ENCODE measurements at places on chromosomes 6 and 20. TPM values are rescaled to one million over a fixed set of nuclear protein-coding genes. Genes with fewer than 3 reads are reported as not detected.
A peak's percentile ranks its signal among the peaks of the same experiment; 100 is the strongest.

DNA sequence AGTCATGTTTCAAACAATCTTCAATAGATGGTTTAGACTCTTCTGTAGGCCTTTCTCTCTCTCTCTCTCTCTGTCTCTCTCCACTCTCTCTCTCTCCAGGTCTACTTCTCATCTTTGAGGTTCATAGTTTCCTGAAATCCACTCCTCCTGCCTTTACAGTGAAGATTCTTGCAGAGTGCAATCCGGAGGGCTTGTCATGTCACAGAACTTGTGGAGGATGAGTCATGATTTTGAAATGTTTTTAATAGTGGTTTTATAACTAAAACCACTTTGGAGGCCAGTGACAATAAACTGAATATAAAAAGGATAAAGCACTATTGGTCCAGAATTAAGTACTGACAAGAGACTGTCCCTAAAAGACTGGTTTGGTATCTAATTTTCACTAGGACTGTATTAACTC is 156.3 kb downstream of the KIF6 start:
- no peak for DNase-seq

- no peak for DNase-seq
Measured at GRCh38 chr6:68447112-68447511, 188.0 kb upstream of the ADGRB3 start.

DNA sequence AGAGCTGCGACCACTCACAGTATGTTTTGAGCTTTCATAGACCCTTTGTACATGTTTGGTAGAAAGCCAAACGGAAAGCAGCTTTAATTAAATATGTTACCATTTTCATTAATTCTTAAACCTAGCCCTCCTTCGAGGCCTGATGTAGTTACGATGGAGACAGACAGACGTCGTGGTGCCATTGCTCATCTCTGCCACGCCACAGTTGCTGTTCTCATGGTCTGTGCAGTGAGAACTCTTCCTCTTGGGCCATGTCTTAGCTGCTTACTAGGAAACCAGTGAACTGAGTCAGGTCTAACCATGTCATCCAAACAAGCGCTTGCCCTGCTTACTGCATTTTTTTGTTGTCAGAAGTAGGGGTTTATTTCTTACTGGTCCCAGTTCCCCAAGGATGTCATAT is 62.8 kb downstream of the SNX9 start:
- DNase-seq: no peak

GRCh38 chr20:38435555-38435939 is 419 bp upstream of the SNHG17 start:
- DNase-seq: no peak

DNA sequence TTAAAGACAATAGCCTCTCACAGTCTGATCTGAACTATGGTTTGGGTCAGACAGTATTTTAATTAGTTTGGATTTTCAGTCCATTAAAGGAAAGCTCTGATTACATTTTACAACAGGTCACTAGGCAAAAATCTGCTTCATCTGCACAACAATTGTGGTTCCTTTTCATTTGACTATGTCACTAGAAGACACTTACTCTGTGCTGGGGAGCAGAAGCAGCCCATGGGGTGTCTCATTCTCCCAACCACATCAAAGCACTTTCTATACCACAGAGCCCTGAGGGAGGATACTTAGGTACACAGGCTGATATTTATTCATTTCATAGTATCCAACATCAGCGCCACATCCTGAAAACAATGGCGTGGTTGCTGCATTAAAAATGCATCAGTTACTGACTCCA is 36.6 kb upstream of the HDAC2 start:
- no peak for DNase-seq

- DNase-seq: no peak
Measured at GRCh38 chr6:53862662-53863462, 68.1 kb downstream of the LRRC1 start.

- no peak for DNase-seq
Measured at GRCh38 chr6:82179415-82179814, 68.1 kb downstream of the IBTK start.

- no peak for DNase-seq
Measured at GRCh38 chr6:46796848-46797580, 3.8 kb downstream of the MEP1A start.

- DNase-seq: no peak
Measured at GRCh38 chr6:106097411-106098231, 11.5 kb downstream of the PRDM1 start.

- DNase-seq: no peak
Measured at GRCh38 chr6:72824833-72825232, 203.0 kb downstream of the KCNQ5 start.

DNA sequence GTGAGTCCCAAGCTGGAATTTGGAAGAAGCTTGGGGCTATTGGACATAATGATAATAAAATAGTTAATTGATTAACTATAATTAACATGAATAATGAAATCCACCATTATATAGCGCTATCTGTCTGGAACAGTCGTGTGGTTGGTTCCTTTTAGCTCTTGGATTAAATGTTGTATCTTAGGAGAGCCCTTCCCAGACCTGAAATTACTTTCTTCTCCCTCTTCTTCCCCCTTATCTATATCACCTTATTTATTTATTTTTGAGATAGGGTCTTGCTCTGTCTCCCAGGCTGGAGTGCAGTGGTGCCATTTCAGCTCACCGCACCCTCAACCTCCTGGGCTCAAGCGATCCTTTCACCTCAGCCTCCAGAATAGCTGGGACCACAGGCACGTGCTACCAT is 64.6 kb downstream of the NCOA3 start:
- no peak for DNase-seq

DNA sequence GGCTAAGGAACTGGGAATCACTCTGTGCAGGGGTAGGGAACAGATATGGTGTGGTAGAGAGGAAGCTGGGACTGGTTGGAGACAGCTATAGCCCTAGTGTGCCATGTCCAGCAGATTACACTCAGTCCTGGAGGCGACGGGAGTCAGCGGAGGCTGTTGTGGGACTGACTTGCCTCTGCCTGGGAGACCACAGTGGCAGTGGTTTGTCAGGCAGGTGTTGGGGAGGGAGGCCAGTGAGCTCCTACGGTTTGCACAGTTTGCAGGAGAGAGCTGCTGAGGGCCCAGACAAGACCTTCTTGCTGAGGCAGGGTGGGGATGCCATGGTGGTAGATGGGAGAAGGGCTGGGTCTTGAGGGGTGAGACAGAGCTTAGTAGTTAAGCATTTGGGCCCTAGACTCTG is 4.9 kb downstream of the PLCG1 start:
- no peak for DNase-seq

DNA sequence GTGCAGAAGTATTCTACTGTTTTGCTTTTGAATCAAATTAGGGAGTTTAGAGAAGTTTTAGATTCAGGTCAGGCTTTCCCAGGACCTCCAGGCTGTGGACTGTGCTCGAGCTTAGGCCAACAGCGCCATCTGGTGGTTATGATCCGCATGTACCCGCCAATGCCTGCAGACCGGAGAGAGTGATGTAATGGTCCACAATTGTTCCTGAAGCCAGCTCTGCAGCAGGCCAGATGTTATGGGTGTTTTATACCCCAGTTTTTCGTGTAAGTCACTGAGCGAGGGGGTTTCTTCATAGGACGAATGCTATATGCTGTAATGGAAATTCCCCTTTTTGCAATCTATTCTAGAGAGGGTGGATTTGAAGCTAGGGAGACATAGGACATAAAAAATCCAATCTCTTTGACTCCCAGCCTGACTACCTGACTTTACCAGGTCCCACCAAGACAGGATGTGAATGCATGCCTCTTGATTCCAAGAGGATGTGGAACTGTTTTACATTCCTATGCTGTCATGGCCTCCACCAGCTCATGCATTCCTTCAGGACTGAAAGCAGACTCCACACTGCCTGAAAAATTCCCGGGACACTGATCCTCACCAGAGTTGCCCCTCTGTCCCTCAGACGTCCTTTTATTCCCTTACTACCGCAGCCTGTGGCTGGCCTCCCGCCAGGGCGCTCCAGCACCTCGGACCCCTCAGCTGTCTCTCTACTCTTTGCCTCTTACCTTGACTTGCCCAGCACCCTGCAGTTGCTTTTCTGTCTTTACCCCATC is 41.2 kb upstream of the LY86 start:
- peak; percentile 86 for DNase-seq

DNA sequence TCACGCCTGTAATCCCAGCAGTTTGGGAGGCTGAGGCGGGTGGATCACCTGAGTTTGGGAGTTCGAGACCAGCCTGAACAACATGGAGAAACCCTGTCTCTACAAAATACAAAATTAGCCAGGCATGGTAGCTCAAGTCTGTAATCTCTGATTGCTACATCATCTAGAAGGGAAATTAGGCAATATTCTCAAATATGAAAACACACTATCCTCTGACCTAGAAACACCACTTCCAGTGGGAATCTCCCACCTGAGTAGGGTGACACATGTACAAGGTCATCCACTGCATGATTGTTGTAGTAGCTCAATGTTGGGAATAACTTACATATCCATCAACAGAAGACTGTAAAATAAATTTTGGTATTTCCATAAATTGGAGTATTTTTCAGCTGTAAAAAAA is 19.1 kb upstream of the SIRPD start:
- DNase-seq: no peak

DNA sequence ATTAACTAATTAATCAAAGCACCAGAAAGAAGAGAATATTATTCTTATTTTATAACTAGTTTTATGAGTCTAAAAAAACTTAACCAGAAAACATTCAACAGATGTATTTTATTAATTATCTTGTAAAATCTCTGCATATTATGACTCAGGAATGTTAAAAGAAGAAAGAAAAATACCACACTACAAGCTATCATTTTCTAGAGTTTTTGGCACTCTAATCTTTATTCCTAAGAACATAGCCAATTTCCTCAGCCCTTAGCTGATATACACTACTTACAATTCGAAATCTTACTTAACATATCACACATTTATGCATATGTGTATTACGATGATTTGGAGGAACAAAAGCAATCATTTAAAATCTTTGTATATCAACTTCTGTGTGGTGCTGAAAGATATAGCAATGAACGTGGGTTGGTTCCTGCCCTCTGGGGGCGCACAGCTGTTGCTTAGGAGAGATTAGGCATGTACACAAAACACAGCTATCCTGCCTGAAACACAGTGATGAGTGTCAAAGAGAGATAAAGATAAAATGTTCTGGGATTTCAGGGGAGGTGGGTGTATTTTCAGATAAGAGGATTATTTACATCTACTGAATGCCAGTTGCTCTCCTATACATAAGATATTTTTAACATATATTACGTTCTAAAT is 404.5 kb downstream of the SYNE1 start:
- DNase-seq: no peak

- peak; percentile 37 for DNase-seq
Measured at GRCh38 chr6:133553652-133554051, 312.5 kb downstream of the EYA4 start.

DNA sequence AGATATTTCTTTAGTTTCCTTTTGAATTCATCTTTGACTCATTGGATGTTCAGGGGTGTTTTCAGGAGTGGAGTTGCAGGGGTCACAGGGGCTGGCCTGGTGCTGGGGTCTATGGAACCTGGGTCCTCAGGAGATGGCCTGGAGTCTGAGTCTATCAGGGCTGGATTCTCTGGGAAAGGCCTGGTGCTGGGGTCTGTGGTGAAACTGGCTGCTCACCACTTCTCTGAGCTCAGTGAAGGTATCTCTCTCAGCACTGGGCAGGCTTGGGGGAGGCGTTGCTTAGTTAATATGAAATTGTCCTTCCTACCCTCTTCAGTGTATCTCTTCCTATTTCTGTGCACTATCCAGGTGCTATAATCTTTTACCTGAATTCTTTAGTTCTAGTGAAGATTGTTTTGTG is 83.1 kb upstream of the SLC24A3 start:
- no peak for DNase-seq

GPSM3 gene
- total RNA-seq: 15.8 TPM

NCOA7 gene
- total RNA-seq: 18.4 TPM

TBXT gene
- not detected for total RNA-seq

SPATA25 gene
- 2.2 TPM for total RNA-seq

NCOA5 gene
- total RNA-seq: 19.6 TPM

HLA-DOB gene
- 0.27 TPM for total RNA-seq

GJA10 gene
- total RNA-seq: not detected

All from left cardiac atrium (tissue), 4 donors.